ENCODE measurements at places on chromosomes 5 and 9.

GRCh38 chr5:179403426-179404147 lies 58.3 kb upstream of the ADAMTS2 start:
- DNase-seq: no peak

DNA sequence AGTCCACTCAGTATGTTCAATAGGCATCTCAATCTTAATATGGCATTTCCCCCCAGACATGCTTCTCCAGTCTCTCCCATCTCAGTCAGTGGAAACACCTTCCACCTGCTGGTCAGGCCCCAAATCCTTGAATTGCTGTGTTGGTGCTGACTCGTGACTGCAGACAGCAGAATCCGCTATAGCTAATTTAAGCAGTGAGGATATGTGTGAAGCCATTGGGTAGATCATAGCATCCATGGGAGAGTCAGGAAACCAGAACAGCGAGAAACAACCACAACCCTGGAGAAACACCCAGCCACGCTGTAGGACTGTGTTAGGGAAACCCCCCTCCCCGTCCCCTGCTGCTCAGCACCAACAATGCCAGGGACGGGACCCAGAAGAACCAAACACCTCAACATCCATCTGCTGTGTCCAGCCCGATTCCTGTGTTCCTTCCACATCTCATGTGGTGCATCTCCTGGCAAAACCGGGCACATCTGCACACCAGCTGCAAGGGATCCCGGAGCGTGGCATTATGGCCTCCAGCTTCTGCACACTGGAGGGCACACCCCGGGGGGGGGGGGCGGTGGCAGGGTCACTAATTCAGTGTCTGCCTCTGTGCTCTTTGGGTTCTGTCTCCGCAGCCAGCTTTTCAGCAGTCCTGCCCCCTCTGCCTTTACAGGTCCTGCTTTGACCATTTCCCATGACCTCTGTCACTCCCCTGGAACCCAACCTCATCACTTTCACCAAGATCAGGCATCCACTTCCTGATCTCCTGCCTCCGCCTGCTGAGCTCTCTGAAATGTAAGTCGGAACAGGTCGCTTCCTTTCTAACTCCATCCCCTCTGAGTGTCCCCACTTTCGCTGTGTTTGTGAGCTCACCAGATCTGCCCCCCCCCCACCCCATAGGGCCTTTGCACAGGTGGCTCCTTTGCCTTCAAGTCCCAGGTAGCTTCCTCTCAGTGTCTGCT lies 2.4 kb upstream of the PLEKHG4B start:
- DNase-seq: no peak

GRCh38 chr5:72459089-72459661 lies 48.0 kb downstream of the ZNF366 start:
- no peak for DNase-seq

- no peak for DNase-seq
These were observed 86.1 kb downstream of the PIP5K1B start for GRCh38 chr9:68791169-68791568.

GRCh38 chr5:168047043-168047668 lies 244.3 kb upstream of the WWC1 start:
- peak; percentile 80 for DNase-seq
